ENCODE measurements at places on chromosomes 3 and 15. TPM values are rescaled to one million over a fixed set of nuclear protein-coding genes. Genes with fewer than 3 reads are reported as not detected.

FGD5 gene
- 15.4 TPM for total RNA-seq

CPN2 gene
- not detected for total RNA-seq

SUSD5 gene
- total RNA-seq, result 2.3 TPM

SLC12A1 gene
- not detected for total RNA-seq

STARD9 gene
- total RNA-seq, result 14.2 TPM

NR1I2 gene
- not detected for total RNA-seq

SCG5 gene
- total RNA-seq, result 1.2 TPM

DNA sequence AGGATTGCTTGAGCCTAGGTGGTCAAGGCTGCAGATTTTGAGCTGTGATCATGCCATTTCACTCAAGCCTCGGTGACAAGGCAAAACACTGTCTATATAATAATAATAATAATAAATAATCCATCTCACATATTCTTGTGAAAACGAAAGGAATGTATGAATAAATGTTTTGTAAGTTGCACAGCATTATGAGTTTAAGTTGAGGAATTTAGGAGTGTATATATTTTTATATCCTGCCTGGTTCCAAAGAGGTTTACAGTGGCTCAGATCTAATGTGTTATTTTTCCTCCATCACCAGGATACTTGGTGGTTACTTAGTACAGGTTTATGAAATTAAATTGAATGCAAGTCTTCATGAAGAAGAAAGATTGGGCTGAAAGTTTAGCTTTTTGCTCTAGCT lies 77.2 kb downstream of the ATG7 start:
- H3K4me1 ChIP-seq, result no peaks in the 10 kb centered on the region
- no peak overlapping the region for H3K4me3 ChIP-seq
- no peak for DNase-seq

GRCh38 chr3:124634210-124635168 lies 95.8 kb upstream of the UMPS start:
- H3K4me3 ChIP-seq, result no peak overlapping the region
- H3K36me3 ChIP-seq, result peaks cover 19% of the 10 kb centered on the region
- H3K27ac ChIP-seq, result no peak overlapping the region
- no peaks in the 10 kb centered on the region for H3K4me1 ChIP-seq
- no peaks in the 10 kb centered on the region for H3K27me3 ChIP-seq
- no peak for DNase-seq

GRCh38 chr3:166809520-166809919 lies 570.6 kb downstream of the ZBBX start:
- H3K36me3 ChIP-seq, result no peaks in the 10 kb centered on the region
- H3K4me1 ChIP-seq, result no peaks in the 10 kb centered on the region
- H3K4me3 ChIP-seq, result no peak overlapping the region
- DNase-seq, result no peak
- no peak overlapping the region for H3K27ac ChIP-seq

- no peaks in the 10 kb centered on the region for H3K4me1 ChIP-seq
- H3K36me3 ChIP-seq, result no peaks in the 10 kb centered on the region
- H3K4me3 ChIP-seq, result no peak overlapping the region
- H3K27me3 ChIP-seq, result no peaks in the 10 kb centered on the region
These were observed 149.7 kb upstream of the NUDT16 start for GRCh38 chr3:131231710-131232389.

GRCh38 chr3:168613151-168613550 lies 517.4 kb upstream of the GOLIM4 start:
- H3K27ac ChIP-seq, result no peak overlapping the region
- H3K36me3 ChIP-seq, result no peaks in the 10 kb centered on the region
- DNase-seq, result no peak
- no peak overlapping the region for H3K4me3 ChIP-seq

DNA sequence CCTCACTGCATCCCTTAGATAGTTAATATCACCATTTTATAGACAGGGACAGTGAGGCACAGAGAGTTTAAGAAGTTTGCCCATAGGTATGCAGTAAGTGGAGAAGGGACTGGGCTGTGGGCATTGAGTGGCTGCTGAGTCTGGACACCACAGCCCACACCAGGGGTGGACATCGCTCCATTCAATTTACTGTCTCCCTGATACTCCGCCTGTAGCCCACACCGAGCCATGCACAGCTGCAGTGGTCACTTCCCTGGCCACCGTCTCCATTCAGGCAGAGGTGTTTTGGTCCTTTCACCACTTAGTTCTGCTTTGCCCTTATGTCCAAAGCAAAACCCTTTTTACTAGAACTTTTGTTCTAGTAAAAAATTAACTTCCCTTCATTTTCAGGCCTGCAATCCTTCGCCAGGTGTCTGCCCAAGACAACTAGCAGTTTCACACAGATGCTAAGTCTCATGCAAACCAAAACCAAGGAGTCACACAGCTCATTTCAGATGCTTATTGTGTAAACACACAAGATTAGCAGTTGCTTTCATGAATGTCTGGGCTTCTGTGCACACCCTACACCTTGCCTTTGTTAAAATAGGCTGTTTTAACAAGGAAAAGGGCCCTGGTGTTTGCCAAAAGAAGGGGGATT lies 30.1 kb downstream of the ZNF35 start:
- peaks cover 3% of the 10 kb centered on the region for H3K36me3 ChIP-seq
- no peak overlapping the region for H3K27ac ChIP-seq
- H3K27me3 ChIP-seq, result no peaks in the 10 kb centered on the region
- no peaks in the 10 kb centered on the region for H3K4me1 ChIP-seq
- DNase-seq, result no peak

GRCh38 chr3:128787256-128788253 lies 61.6 kb downstream of the RAB7A start:
- H3K4me3 ChIP-seq, result no peak overlapping the region
- H3K4me1 ChIP-seq, result peaks cover 86% of the 10 kb centered on the region
- no peaks in the 10 kb centered on the region for H3K36me3 ChIP-seq
- H3K27ac ChIP-seq, result no peak overlapping the region
- no peaks in the 10 kb centered on the region for H3K27me3 ChIP-seq

DNA sequence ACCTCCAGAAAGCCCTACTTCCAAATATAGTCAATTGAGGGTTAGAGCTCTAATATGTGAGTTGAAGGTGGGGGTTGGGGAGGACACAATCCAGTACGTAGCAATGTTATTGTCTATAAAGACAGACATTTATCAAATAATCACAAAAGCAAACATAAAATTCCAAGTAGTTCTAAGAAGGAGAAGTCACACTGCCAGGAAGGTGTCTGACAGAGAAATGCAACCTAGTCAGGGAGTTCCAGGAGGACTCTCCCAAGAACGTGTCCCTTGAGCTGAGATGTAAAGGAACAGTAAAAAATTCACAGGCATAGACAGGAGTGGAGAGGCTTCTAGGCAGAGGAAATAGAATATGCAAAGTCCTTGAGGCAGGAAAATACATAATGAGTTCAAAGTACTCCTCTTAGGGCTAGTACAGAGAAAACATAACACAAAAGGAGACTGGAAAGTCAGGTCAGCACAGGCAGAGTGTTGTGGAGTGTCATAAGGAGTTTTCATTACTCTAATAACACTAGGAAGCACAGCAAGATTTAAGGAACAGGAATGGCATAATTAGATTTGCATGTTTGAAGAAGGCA lies 277.6 kb upstream of the STT3B start:
- H3K4me3 ChIP-seq, result no peak overlapping the region
- H3K36me3 ChIP-seq, result no peaks in the 10 kb centered on the region
- DNase-seq, result no peak
